Right renal pelvis (tissue), 4 donors: ENCODE measurements at places on chromosomes 3 and 15.
A peak's percentile ranks its signal among the peaks of the same experiment; 100 is the strongest.

GRCh38 chr15:96354731-96355567 is 24.4 kb downstream of the NR2F2 start:
- peak; percentile 42 for DNase-seq

DNA sequence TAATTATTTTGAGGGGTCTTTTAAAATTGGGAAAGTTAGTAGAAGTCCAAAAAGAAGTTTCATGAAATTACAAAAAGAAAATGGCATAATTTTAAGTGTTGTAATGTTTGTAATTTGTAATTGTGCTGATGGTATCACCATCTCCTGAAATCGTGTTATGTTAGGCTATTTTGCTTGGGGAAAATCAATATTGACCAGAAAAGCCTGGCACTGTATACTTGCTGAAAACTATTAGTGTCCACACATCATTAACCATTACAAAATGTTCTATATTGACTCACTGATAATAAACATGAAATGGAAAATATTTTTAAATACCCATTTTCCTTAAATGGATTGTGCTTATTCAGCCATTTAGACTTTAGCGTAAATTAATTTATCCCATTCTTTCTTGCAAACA is 40.3 kb upstream of the ZBED2 start:
- DNase-seq: no peak

GRCh38 chr3:47410417-47410720 is 29.5 kb downstream of the PTPN23 start:
- DNase-seq: no peak

DNA sequence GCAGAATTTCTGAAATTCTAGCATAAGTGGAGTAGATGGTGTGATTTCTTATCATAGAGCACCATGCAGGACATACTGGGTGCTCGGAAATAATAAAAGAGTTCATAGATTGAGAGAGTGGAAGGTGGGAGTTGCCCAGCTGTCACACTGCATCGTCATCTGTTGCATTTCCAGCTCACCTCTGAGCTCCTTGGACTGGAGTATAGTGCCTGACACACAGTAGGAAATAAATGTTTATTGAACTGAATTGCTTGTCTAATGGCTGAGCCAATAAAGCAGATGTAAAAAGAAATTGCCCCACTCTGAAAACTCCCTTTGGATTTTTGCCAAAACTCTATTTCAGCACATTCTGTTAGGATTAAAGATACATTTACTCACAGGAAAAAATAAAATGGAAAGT is 108.9 kb upstream of the UBE2E1 start:
- no peak for DNase-seq

DNA sequence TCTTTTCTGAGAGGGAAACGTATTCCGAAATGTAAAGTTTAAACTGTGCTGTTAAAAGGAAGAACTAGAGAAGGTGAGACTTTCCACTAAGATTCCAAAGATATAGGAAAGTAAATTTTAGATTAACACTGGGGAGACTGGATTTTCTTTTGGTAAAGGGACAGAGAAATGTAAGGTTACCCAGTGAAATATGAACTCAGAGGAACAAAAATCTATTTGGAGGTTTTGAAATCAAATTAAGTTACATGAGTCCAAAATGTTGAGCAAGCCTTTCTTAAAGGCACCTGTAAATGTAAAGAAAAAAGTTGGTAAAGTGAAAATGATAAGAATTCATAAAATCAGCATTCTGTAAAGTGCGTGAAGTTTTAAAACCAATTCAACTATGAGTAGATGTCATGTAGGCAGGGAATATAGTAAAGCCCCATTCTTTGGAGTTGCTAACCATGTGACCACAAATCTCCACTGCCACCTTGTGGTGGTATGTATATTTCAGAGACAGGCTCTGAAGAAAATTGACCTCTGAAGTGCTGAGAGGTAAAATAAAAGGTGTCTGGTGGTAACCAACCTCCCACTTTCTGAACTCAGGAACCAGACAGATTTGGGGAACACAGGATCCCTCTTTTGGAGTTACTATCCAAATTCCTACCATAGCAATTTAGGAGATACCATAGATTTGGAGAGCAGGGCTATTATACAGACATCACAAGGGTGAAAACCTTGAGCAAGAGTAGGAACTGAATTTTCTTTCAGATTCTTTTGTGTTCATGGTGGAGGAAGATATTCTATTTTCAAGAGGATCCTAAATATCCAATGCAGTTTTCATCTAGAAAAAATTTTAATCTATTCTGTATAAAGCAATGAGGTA is 215.3 kb downstream of the ROBO2 start:
- DNase-seq: peak; percentile 28

- DNase-seq: peak; percentile 51
Measured at GRCh38 chr15:40155270-40155910, 5.5 kb upstream of the BUB1B start.

DNA sequence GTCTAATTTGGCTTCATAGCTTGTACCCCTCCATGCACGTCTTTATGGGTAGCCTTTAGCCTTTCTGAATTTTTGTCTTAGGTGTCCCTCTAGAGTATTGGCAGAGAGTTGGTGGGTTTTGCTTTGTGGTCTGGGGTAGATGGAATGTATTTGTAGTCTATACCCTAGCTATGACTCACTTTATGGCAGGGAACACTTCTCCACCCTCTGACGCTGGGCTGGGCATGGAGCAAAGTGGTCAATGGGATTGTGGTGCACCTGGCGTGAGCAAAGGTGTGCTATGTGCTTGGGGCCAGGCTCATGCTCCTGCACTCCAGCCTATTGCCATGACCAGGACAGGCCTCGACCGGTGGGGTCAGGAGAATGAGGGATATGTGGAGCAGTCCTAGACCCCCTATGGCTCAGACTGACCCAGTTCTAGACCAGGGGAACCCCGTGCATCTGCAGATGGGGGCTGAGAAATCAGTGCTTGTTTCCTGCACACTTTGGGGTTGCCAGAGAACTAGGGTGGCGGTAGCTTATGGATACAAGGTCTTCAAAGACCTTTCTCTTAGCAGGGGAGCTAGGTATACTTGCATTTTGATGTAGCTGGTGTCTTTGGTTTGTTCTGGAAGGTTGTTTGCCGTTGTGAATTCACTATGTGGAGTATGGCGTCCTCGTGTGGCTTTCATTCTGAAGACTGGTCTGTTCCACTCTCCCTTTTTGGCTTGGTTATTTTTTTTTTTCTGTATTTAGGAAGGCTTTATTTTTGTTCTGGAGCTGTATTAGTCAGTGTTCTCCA is 49.4 kb upstream of the RPL32 start:
- no peak for DNase-seq

DNA sequence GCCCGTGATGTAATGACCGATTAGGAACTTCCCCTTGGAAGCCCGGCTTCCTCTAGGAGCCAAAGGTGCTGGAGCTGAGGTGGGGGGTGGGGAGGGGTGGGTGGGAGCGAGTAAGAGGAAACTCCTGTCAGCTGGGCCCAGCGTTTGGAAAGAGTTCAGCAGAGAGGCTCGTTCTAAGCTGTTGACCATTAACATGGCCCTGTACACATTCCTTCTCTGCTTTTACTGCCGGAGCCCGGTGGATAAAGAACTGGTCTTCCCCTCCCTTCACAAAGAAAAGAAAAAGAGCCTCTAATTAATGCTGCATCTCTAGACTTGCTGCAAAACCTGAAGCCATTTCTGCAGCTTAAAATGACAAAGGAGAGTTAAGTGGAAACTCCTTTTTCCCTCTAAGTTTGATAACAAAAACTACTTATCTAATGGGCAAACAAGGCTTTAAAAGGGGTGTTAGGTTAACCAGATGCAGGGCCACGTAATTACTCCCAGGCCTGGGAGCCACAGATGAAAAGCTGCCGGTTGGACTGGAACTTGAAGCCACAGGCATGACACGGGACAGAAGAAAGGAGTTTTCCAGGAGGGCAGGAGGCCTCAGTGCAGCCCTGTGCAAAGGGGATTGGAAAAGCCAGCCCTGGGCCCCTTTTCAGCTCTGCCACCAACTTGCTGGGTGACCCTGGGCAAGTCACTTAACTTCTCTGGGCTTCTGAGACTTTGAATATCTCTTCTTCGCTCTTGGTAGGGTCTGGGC is 71.3 kb downstream of the SMAD6 start:
- peak; percentile 72 for DNase-seq

- no peak for DNase-seq
Measured at GRCh38 chr3:113263020-113263419, 51.7 kb downstream of the BOC start.

DNA sequence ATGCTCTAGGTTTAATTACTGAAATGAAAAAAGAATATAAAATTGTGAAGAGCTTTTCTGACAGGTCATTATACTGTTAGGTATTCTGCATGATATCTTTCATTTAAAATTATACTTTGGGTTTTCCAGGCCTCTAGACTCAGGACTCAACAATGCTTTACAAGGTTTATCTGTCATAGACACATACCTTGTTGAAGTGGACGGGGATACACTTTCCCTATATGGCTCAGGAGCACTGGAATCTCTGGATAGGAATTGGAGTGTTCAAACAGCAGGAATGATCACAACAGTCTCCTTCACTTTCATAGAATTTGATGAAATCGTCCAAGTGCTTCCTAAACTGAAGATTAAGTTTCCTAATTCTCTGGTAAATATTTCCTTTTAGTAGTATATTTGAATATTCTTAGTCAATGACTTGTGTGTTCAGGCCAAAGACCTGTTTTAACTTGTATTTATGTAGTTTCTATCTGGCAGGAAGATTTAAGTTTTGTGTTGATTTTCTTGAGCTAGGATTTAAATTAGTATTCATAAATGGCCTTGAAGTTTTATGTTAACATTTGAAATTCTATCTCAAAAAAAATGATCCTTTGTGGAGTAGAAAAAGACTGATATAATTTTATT is 106.9 kb upstream of the THSD4 start:
- DNase-seq: no peak

GRCh38 chr15:36232491-36232890 is 346.9 kb upstream of the CDIN1 start:
- DNase-seq: no peak

DNA sequence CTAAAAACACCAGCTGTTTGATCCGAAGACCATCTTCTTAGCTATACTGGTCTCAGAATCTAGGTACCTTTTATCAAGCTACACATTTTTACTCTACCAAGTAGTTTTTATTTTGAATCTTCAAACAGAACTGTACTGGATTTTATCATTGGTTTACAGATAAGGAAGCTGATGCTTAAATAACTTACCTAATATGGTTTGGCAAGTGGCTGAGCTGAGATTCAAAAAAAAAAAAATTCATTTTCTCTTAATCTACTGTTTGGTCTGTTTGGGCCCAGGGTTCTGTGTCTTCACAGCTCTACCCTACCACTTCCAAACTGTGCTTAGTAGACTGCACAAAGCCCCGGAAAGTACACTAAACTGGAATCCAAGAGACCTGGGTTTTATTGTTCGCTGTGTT is 35.7 kb downstream of the ZNF860 start:
- no peak for DNase-seq

GRCh38 chr3:173401369-173401768 is 3.8 kb downstream of the NLGN1 start:
- DNase-seq: no peak

- no peak for DNase-seq
Measured at GRCh38 chr3:44762170-44762677, 630 bp downstream of the KIF15 start.

GRCh38 chr3:141859651-141860050 is 16.8 kb upstream of the ATP1B3 start:
- no peak for DNase-seq

GRCh38 chr3:56111606-56112304 is 356.5 kb downstream of the ERC2 start:
- no peak for DNase-seq

GRCh38 chr3:123285066-123285465 is 83.3 kb downstream of the SEC22A start:
- DNase-seq: no peak

GRCh38 chr3:46017720-46018119 is 9.6 kb downstream of the XCR1 start:
- no peak for DNase-seq

DNA sequence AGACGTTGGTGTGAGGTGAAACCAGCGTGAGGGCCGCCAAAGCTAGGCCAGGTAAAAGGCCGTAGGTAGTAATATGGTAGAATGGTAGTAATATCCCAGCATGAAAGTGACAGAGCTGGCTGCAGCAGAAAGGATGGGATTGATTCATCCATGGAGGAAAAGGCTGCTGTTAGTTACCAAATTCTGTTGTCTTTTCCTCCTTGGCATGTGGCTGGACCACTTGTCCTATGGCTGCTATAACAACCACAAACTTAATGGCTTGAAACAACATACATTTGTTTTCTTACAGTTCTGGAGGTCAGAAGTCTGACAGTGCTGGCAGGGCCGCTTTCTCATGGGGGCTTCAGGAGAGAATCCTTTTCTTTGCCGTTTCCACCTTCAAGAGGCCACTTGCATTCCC is 47.8 kb upstream of the CHST2 start:
- no peak for DNase-seq

GRCh38 chr15:68268405-68268804 is 9.1 kb upstream of the FEM1B start:
- no peak for DNase-seq

GRCh38 chr15:69593981-69594966 is 141.7 kb downstream of the RPLP1 start:
- DNase-seq: peak; percentile 50

DNA sequence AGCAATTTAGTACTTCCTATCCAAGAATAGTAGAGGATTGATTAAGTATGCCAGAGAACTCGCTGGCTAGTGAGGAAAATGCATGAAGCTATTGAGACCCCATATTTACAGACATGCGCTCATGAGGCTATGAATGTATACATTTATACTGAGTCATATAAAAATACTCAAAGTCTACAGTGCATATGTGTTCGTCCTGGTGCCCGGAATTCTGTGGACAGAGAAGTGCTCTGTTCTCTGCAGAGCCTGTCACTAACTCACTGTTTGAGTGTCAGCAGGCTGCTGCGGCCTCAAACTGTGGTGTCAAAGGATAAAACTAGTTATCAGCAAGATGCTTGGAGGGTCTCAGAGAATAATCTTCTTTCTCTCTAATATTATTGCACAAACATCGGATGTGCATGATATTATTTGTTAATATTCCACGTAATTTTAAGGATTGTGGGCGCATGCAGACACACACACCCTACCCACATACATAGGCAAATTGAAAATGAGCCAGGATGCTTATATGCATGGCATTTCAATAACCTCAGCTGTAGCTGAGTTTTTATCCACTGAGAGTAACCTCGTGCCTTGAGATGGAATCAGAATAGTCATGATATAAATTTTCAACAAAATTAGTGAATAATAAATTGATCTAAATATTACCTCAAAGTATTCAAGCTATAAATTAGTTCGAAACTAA is 50.0 kb upstream of the TSC22D2 start:
- no peak for DNase-seq

GRCh38 chr15:49916998-49917397 is 202.0 kb downstream of the ATP8B4 start:
- DNase-seq: no peak

GRCh38 chr3:50264383-50264963 is 4.5 kb upstream of the SEMA3B start:
- DNase-seq: peak; percentile 92

- no peak for DNase-seq
Measured at GRCh38 chr3:140870351-140870750, 71.3 kb upstream of the SLC25A36 start.

DNA sequence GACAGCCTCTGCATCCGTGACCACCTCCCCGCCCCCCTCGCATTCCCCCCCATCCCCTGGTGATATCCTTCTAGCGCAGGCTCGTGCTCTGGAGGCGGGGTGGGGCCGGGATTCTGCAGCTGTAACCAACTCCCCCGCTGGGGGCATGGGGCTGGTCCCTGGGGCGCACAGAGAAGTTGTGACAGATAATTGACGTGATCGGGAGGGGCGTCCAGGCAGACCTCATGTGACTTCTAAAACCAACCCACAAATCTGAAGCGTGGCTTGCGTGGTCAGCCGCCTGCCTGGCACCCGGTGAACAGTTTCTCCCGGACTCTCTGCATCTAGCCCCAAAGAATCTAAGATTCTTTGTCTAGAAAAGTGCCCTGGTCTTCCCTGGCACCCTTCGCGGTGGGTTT is 100.6 kb upstream of the IGF1R start:
- DNase-seq: no peak

- no peak for DNase-seq
Measured at GRCh38 chr3:156491192-156491591, 63.7 kb downstream of the SSR3 start.
